ENCODE measurements at places on chromosomes 2 and 18.
A peak's percentile ranks its signal among the peaks of the same experiment; 100 is the strongest.

- H3K36me3 ChIP-seq, result no peaks in the 10 kb centered on the region
- H3K27ac ChIP-seq, result no peak overlapping the region
- H3K4me1 ChIP-seq, result no peaks in the 10 kb centered on the region
- no peak for DNase-seq
- no peak overlapping the region for H3K4me3 ChIP-seq
Measured at GRCh38 chr2:138708682-138709241, 71.4 kb downstream of the NXPH2 start.

- no peak for DNase-seq
- no peaks in the 10 kb centered on the region for H3K4me1 ChIP-seq
- H3K36me3 ChIP-seq, result no peaks in the 10 kb centered on the region
Measured at GRCh38 chr18:33558529-33558928, 19.5 kb upstream of the ASXL3 start.

GRCh38 chr18:36672437-36673344 lies 156.1 kb downstream of the TPGS2 start:
- H3K27ac ChIP-seq, result no peak overlapping the region
- H3K4me1 ChIP-seq, result no peaks in the 10 kb centered on the region
- no peaks in the 10 kb centered on the region for H3K36me3 ChIP-seq
- peak; percentile 51 for DNase-seq

DNA sequence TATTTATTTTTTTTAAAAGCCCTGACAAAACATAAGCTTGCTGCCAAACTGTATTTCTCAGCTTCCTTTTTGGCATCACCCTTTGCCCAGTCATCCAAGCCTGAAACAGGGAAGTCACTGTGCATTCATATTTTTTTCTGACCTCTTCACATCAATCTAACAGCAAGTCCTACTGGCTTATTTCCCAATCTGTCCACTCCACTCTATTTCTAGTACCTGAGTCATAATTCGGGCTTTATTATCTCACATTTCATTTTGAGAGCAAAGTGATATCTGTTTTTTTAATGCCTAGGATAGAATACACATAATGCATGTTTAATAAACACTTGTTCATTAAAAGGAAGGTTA lies 5.1 kb downstream of the HNMT start:
- peaks cover 7% of the 10 kb centered on the region for H3K4me1 ChIP-seq
- no peaks in the 10 kb centered on the region for H3K27me3 ChIP-seq
- no peak overlapping the region for H3K27ac ChIP-seq
- H3K4me3 ChIP-seq, result no peak overlapping the region

- peaks cover 44% of the 10 kb centered on the region for H3K27me3 ChIP-seq
- H3K27ac ChIP-seq, result no peak overlapping the region
Measured at GRCh38 chr2:130798472-130799218, 38.1 kb upstream of the ARHGEF4 start.

GRCh38 chr2:127700527-127701192 lies 637 bp upstream of the SFT2D3 start:
- DNase-seq, result no peak
- peaks cover 29% of the 10 kb centered on the region for H3K4me1 ChIP-seq
- peak overlapping the region; percentile 80 for H3K4me3 ChIP-seq
- no peaks in the 10 kb centered on the region for H3K36me3 ChIP-seq
- no peaks in the 10 kb centered on the region for H3K27me3 ChIP-seq
- H3K27ac ChIP-seq, result peak overlapping the region; percentile 91

- H3K4me1 ChIP-seq, result no peaks in the 10 kb centered on the region
- H3K4me3 ChIP-seq, result no peak overlapping the region
Measured at GRCh38 chr2:132789066-132789465, 119.1 kb upstream of the LYPD1 start.

GRCh38 chr2:239033801-239034560 lies 186.1 kb downstream of the TWIST2 start:
- H3K27ac ChIP-seq, result no peak overlapping the region
- no peak for DNase-seq
- peaks cover 33% of the 10 kb centered on the region for H3K27me3 ChIP-seq
- peaks cover 4% of the 10 kb centered on the region for H3K4me1 ChIP-seq
- no peaks in the 10 kb centered on the region for H3K36me3 ChIP-seq

DNA sequence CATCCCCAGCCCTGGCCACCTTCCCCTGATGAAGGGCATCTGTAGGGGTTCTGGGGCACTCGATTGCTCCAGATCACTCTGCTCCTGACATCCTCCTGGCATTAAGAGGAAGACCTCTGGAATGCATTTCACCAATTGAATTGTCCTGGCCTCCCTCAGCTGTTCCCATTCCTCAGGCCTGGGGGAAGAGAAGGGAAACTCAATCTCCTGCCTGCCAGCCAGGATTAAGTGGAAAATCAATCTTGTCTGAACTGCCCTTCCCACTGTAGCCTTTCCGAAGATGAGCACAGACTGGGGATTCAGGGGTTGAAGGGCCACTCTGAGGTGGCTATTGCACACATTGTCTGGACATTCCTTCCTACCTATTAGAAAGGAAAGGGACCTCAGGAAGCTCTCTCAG lies 99.8 kb downstream of the ALK start:
- no peaks in the 10 kb centered on the region for H3K27me3 ChIP-seq
- H3K36me3 ChIP-seq, result no peaks in the 10 kb centered on the region
- no peak overlapping the region for H3K4me3 ChIP-seq
- no peak overlapping the region for H3K27ac ChIP-seq
- H3K4me1 ChIP-seq, result no peaks in the 10 kb centered on the region
- no peak for DNase-seq

GRCh38 chr2:63589148-63589958 lies 590 bp downstream of the MDH1 start:
- peak; percentile 14 for DNase-seq
- H3K36me3 ChIP-seq, result peaks cover 1% of the 10 kb centered on the region
- H3K4me1 ChIP-seq, result peaks cover 40% of the 10 kb centered on the region
- no peaks in the 10 kb centered on the region for H3K27me3 ChIP-seq

- peaks cover 20% of the 10 kb centered on the region for H3K4me1 ChIP-seq
- no peaks in the 10 kb centered on the region for H3K27me3 ChIP-seq
- H3K36me3 ChIP-seq, result no peaks in the 10 kb centered on the region
- no peak overlapping the region for H3K27ac ChIP-seq
- DNase-seq, result peak; percentile 82
- no peak overlapping the region for H3K4me3 ChIP-seq
Measured at GRCh38 chr2:36403675-36404230, 48.2 kb downstream of the CRIM1 start.

- H3K4me1 ChIP-seq, result peaks cover 19% of the 10 kb centered on the region
- no peak overlapping the region for H3K27ac ChIP-seq
- H3K36me3 ChIP-seq, result no peaks in the 10 kb centered on the region
- H3K27me3 ChIP-seq, result no peaks in the 10 kb centered on the region
- H3K4me3 ChIP-seq, result no peak overlapping the region
- DNase-seq, result no peak
Measured at GRCh38 chr2:20430461-20431300, 16.2 kb upstream of the RHOB start.

DNA sequence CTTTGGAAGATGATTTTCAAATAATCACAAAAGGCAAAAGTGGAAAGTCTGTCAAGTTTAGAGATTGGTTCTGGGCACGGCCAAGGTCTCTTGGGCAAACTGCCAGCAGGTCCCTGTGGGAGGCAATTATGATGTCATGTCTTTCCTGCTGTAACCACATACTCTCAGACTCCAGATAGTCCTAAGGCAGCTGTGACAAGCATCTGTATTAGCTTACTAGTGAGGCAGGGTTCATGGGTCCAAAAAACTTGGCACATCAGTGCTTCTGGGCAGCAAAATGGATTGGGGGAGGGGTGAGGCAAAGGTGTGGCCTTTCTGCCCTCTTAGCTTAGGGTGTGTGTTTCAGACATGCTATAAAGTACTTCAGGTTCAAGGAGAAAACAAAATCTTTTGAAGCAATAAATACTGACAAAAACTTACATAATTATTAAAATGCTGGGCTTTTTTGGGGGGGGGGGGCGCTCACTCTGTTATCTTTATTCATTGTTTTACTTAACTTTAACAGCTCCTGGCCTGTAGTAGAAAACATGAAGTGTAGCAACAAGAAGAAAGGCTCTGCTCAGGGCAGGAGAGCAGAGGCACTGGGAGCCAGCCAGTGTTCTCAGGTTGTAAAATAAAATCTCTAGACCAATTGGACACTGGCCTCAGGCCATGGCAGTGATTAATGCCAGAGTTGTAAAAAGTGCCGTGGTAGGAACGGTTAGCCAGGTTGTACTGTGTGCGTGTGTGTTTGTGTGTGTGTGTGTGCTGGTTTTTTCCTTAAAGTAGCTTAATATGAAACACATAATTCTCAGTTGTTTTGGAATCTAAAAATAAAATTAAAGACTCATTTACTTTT lies 14.3 kb upstream of the TANC1 start:
- DNase-seq, result peak; percentile 92
- no peak overlapping the region for H3K27ac ChIP-seq
- H3K36me3 ChIP-seq, result no peaks in the 10 kb centered on the region
- peaks cover 13% of the 10 kb centered on the region for H3K4me1 ChIP-seq
- H3K4me3 ChIP-seq, result no peak overlapping the region
- no peaks in the 10 kb centered on the region for H3K27me3 ChIP-seq

- no peak for DNase-seq
- H3K4me3 ChIP-seq, result no peak overlapping the region
- H3K27ac ChIP-seq, result no peak overlapping the region
- peaks cover 8% of the 10 kb centered on the region for H3K27me3 ChIP-seq
Measured at GRCh38 chr2:237623428-237624403, 3.7 kb upstream of the LRRFIP1 start.

- no peaks in the 10 kb centered on the region for H3K27me3 ChIP-seq
- peaks cover 2% of the 10 kb centered on the region for H3K4me1 ChIP-seq
- peak; percentile 17 for DNase-seq
- no peak overlapping the region for H3K4me3 ChIP-seq
Measured at GRCh38 chr2:174145827-174146226, 102.5 kb downstream of the OLA1 start.

DNA sequence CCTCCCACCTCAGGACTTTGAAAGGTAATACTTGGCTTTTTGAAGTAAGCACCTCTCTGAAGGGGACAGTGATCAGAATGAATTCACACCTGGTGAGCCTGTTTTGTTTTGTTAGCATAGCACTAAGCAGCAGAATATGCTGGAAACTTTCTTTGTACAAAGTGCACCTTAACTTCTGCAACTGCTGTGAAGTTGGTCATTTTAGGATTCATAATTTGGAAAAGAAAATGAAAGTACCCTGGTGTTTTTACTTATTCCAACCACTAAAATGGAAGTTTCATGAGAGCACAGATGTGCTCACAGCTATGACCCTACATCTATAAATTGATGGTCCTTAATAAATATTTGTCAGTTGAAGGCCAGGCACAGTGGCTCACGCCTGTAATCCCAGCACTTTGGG lies 257.8 kb upstream of the STON1 start:
- no peak overlapping the region for H3K27ac ChIP-seq
- no peak overlapping the region for H3K4me3 ChIP-seq
- DNase-seq, result no peak
- H3K27me3 ChIP-seq, result no peaks in the 10 kb centered on the region
- no peaks in the 10 kb centered on the region for H3K4me1 ChIP-seq

DNA sequence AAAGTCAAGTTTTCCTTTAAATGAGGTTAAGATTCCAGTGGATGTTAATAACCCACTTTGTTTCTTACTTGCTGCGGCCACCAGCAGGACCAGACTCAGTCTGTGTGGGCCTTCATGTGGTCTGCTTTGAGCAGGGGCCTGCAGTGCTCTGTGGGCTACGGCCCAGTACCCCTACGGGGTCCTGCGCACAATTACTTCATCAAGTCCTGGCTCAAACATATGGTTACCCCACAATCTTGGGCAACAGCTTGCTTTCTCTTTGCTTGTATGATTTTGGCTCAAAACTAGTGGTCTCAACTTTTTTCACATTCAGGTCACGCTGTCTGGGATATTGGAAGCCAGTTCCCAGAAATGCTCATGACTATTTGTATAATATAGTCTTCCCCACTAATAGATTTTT lies 64.2 kb downstream of the PTPN2 start:
- DNase-seq, result no peak
- no peaks in the 10 kb centered on the region for H3K27me3 ChIP-seq
- no peaks in the 10 kb centered on the region for H3K4me1 ChIP-seq
- H3K27ac ChIP-seq, result no peak overlapping the region
- H3K36me3 ChIP-seq, result peaks cover 14% of the 10 kb centered on the region

GRCh38 chr2:150630587-150631235 lies 143.2 kb upstream of the RND3 start:
- no peaks in the 10 kb centered on the region for H3K36me3 ChIP-seq
- no peaks in the 10 kb centered on the region for H3K27me3 ChIP-seq
- DNase-seq, result no peak
- no peak overlapping the region for H3K27ac ChIP-seq
- no peaks in the 10 kb centered on the region for H3K4me1 ChIP-seq

- H3K27ac ChIP-seq, result no peak overlapping the region
- no peaks in the 10 kb centered on the region for H3K27me3 ChIP-seq
- H3K36me3 ChIP-seq, result no peaks in the 10 kb centered on the region
- DNase-seq, result no peak
Measured at GRCh38 chr2:8573942-8574195, 108.0 kb upstream of the ID2 start.

DNA sequence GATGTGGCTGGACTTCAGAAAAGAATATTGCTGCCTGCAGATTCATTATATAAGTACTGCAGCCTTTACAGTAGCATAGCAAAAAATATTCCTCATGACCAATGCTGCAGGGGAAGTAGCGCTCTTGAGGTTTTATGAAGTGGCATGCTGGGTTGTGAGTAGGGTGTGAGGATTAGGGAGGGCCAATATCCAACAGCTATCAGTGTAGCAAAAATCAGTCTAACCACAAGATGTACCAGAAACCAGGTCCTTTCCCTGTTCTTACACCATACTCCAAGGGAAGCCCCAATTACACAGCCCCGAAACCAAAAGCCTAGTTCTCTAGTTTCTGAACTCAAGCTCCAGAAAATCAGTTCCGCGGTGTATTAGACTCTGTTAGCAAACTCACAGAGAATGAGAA lies 1082.2 kb upstream of the DDX18 start:
- H3K27me3 ChIP-seq, result no peaks in the 10 kb centered on the region
- H3K36me3 ChIP-seq, result no peaks in the 10 kb centered on the region
- H3K4me3 ChIP-seq, result no peak overlapping the region

DNA sequence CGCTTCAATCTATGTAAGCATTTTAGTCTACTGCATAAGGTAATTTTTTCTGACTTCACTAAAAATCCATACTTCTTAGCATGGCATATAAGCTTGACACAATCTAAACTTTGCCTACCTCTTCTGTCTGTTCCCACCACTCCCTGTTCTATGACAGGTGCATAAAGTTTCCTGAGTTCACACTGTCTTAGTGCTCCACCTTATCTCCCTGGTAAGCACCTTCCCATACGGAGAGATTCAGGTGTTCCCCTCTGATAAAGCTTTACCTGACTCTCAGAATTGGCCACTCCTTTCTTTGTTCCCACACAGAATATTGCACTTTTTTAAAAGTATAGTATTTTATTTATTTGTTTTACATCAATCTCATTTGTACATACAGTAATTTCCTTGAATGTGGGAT lies 16.8 kb upstream of the ITGA4 start:
- no peaks in the 10 kb centered on the region for H3K36me3 ChIP-seq
- no peak overlapping the region for H3K4me3 ChIP-seq
- H3K27ac ChIP-seq, result no peak overlapping the region
- no peak for DNase-seq
- peaks cover 11% of the 10 kb centered on the region for H3K4me1 ChIP-seq

GRCh38 chr2:48312126-48312525 lies 217.8 kb upstream of the STON1 start:
- no peaks in the 10 kb centered on the region for H3K36me3 ChIP-seq
- no peak for DNase-seq
- H3K27me3 ChIP-seq, result no peaks in the 10 kb centered on the region
- peaks cover 25% of the 10 kb centered on the region for H3K4me1 ChIP-seq

GRCh38 chr2:16184945-16185660 lies 244.8 kb downstream of the MYCN start:
- H3K36me3 ChIP-seq, result no peaks in the 10 kb centered on the region
- H3K4me1 ChIP-seq, result no peaks in the 10 kb centered on the region
- H3K27ac ChIP-seq, result no peak overlapping the region
- no peaks in the 10 kb centered on the region for H3K27me3 ChIP-seq
